ENCODE measurements at places on chromosomes 5 and 9.

GRCh38 chr5:169121630-169122420 lies 179.1 kb downstream of the SLIT3 start:
- no peak for DNase-seq

DNA sequence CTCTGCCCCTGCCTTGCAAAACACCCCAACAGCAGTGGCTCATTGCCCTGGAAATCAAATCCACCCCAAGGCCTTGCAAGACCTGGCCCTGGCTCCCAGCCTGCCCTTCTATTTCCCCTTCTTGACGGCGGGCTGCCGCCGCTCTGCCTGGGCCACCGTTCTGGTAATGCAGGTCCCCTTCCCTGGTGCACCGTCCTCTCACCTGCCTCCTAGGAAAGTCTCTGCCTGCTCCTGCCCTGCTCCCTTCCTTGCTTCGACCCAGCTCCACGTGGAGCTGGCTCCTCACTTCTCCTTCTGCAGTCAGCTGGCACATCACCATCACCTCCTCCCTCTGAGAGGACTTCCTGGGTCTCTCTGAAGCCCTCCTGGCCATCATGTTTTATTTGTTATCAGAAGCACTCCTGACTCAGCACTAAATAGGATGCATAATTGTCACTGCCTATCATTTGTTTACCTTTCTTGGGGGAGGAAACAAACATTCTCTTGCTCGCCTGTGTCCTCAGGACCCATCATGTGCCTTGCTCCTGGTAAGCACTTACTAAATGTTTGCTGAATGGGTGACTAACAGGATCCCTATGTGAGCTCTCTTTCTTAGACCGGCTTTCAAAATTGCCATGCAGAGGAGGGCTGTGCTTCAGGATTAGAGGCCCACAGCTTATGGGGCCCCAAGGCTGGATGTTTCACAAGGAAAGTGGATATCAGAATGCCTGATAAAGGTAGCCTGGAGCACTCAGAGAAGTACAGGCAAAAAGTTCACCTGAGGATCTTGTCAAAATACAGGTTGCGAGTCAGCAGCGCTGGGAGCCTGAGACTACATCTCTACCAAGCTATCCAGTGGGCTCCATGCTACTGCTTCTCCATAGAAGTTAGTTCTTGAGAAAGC lies 19.6 kb upstream of the C5orf47 start:
- DNase-seq = no peak

GRCh38 chr5:171627936-171628632 lies 157.5 kb upstream of the SMIM23 start:
- no peak for DNase-seq

GRCh38 chr9:512555-513272 lies 298.0 kb downstream of the DOCK8 start:
- no peak for DNase-seq

DNA sequence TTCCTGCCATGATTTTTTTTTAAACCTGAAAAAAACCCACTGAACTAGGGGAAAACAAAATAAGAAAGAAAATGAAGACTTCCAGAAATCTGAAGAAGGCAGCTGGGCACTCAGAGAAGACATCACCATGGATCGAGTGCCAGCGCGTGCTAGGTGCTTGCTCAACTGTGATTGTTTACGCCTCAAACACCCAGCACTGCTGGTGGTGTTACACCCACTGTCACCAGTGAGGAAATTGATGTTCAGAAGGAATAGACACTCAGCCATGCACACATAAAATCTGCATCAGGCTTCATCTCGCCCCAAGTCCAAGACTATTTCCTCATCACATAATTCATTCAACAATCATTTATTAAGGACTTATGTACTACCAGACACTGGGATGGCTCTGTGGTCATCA lies 82.1 kb downstream of the HRH2 start:
- no peak for DNase-seq

GRCh38 chr9:75455444-75455921 lies 367.2 kb downstream of the OSTF1 start:
- DNase-seq = no peak

DNA sequence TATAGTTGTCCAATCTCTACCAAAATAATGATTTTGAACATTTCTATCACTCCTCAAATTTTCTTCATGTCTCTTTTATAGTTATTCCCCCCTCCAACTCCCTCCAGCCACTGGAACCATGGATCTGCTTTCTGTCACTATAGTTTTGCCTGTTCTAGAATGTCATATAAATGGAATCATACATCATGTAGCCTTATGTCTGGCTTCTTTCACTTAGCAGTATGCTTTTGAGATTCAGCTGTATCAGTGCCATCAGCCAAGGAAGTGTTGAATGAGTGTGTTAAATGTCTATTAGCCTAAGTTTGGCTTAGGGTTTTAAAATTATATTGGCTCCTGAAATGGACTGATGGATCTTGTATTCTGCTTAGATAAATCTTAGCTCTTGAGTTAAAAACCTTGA lies 36.0 kb downstream of the UBE2D2 start:
- DNase-seq = no peak

- no peak for DNase-seq
Observed at GRCh38 chr5:161545344-161546094, 1.0 kb downstream of the GABRB2 start.

DNA sequence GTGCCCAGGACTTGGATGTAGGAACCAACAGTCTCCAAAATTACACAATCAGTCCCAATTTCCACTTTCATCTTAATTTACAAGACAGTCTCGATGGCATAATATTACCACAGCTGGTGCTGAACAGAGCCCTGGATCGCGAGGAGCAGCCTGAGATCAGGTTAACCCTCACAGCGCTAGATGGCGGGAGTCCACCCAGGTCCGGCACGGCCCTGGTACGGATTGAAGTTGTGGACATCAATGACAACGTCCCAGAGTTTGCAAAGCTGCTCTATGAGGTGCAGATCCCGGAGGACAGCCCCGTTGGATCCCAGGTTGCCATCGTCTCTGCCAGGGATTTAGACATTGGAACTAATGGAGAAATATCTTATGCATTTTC lies 837 bp downstream of the PCDHB2 start:
- no peak for DNase-seq

GRCh38 chr9:108756746-108757490 lies 98.9 kb downstream of the ACTL7B start:
- no peak for DNase-seq

DNA sequence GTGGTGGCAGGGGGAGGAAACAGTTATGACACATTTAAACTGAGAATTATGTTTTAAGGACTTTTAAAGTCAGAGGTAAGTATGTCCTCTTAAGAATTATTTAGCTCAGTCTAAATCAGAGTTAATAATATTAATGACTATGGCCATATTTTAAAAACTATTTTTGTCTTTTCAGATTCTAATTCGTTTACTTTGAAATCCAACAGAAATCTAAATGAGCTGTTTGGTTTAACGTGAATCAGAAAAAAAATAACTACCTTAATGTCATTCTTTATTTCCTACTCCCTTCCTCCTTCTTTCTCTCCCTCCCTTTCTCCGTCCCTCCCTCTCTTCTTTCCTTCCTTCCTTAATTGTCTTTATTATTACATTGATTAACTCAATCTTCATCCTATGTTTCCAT lies 14.7 kb downstream of the C1QTNF3 start:
- no peak for DNase-seq

DNA sequence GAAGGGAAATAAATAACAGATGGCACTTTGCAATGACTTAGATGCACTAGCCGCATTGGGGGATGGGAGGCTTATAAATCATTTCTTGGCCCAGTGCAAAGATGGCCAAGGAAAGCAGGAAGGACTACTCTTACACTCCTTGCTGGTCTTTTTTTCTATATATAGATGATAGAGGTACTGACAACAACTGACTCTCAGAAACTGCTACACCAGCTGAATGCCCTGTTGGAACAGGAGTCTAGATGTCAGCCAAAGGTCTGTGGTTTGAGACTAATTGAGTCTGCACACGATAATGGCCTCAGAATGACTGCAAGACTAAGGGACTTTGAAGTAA lies 1.7 kb downstream of the CCNG1 start:
- no peak for DNase-seq

GRCh38 chr9:94785215-94786169 lies 59.0 kb downstream of the AOPEP start:
- DNase-seq = no peak

DNA sequence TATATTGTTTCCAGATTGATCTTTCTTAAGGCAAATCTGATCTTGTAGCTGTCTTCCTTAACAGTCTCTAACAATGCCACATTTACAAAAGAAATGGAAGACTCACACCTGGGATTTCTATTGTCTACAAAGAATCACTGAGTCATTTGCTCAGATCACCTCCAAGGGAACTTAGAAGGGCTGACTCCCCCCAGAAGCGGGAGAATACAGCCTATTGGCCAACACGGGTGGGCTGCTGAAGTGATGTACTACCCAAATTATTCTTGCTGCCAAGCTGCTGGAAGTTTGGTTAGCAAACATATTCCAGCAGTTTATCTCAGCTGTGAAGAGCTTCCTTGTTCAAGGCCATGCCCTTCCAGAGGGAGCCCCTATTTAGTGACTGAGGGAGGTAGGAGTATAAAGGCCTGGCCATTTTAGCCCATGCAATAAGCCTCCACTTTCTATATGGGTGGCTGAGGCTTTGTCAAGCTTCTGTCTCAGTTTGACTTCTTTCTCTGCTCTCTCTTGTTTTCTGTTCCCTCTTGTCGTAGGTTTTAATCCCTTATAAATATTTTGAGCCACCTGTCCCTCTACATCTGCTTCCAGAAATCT lies 379.4 kb downstream of the PRR16 start:
- no peak for DNase-seq

DNA sequence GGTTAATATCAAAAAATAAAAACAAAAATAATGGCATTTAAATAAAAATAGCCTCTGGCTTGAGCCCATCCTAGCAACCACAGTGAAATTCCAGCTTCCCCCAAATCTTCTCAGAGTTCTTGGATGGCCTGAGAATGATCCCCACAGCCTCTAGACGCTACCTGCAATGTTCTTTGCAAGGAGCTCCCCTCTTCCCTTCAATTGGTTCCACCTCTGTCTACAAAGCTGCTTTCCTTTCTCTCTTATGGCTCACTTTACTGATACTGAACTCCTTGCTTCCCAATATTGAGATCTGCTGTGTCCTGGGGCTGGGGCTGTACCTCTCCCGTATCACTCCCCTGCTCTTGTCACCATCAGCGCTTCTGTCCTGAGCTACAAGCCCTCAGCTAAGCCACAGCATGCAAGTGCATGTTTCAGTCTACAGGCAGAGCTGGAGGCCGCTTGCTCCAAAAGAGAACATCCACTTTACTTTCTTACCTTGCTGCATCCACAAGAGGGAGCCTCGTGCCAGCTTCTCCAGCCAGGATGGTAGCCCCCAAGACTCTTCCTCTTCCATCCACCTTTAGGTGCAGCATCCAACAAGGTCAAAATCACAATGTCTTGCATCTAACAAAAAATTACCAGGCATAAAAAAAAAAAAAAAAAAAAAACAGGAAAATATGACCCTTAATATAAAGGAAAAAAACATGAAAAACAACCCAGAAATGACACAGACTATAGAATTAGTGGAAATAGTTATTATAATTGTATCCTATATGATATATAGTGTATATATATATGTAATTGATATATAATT lies 57.4 kb upstream of the PRSS3 start:
- DNase-seq = no peak
